ENCODE measurements at places on chromosomes 16 and 17.

DNA sequence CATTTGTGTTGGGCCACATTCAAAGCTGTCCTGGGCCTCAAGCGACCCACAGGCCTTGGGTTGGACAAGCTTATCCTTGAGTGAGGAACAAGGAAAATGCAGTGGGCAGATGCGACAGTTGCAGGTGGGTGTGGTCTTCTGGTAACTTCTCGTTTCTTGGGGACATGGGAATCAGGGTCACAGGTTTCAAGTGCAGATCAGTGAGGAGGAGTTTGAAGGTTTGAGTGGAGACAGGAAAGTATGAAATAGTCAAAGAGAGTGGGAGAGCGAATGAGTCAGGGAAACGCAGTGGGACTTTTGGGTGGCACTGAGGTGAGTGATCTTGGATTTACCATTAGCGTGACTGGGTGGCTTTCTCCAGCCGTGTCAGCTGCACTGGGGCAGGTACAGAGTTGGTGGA lies 15.4 kb upstream of the CCL22 start:
- no peak for DNase-seq

DNA sequence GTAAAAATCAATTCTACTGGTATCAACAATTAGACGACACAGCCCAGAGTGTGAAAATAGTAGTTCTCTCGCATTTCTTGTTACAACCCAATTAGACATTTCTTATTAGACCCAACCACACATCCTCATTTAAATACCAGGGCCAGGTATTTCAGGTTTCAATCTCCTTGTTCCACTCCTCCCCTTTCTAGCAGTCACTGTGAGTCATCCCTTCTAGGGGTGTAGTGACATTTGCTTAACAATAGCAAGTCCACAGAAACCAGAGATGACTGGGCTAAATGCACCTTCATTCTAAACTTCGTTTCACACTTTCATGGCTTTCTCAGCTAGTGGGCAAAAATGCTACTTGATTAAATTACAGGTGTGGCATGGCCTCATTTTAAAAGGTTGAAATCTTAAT lies 116.9 kb upstream of the CACNG3 start:
- no peak for DNase-seq

DNA sequence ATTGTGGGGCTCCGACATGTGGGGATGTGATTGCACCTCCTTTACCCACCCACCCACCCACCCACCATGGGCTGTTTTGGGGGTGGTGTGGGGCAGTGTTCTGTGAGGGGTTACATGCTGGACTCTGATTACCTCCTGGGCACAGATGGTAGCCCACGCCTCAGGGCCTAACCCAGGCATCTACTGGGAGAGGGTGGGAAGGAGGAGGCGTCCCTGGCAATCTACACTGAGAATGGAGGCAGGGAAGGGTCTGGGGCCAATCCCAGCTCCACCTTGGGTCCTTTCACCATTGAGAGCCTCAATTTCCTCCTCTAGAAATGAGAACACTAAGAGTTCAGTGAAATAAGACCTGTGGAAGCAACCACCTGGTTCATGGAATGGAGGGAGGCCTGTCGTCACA lies 11.7 kb upstream of the DOK4 start:
- no peak for DNase-seq

DNA sequence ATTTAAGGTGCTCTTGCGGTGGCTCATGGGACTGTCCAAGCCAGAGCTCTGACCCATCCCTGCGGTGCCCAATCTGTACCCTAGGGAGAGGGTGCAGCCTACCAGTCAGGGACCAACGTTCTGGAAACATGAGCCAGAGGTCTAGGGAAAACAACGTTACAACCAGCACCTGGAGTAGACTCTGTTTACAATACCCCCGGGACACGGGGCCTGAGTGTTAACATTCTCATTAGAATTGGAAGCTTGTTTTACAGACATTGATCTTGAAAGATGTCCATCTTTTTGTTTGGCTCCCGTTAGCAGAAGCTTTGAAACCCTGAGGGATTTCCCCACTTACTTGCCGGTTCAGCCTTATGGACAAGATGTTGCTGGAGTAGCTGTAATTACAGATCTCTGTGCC lies 6.9 kb downstream of the WIPI1 start:
- no peak for DNase-seq

GRCh38 chr17:77141846-77142449 lies 1.2 kb downstream of the SEC14L1 start:
- DNase-seq: no peak

GRCh38 chr17:48004983-48005382 lies 32.6 kb downstream of the COPZ2 start:
- no peak for DNase-seq

DNA sequence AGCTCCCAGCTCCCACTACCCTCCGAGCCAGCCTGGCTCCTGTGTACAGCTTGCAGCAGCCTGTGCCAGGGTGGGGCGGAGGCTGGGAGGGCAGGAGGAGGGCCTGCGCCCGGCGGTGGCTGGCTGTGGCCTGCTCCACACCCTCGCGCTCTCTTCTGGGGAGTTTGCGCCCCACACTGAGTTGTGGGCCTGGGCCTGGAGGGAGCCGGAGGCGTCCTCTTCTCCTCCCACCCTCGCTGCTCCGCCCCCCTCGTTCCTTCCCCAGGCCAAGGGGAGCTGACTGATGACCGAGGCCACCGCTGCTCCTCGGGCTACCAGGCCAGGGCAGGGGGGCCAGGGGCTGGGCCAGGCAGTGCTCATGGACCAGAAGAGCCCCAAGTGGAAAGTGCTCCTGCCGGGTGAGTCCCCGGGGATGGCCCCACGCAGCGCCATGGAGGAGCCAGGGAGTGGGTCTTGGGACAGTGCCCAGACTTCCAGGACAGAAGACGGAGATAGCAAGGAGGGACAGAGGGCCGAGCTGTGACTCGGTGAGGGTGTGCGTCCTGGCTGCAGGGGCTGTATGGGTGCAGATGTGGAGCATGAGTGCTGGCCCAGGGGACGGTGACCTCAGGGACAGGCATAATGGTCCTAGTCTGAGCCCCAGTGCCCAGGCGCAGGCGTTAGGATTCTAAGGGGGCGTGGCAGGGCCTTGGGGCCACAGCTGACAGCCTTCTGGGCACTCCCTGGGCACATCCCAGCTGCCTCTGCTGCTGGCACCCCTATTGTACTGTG lies 242.1 kb upstream of the GSE1 start:
- DNase-seq: no peak

DNA sequence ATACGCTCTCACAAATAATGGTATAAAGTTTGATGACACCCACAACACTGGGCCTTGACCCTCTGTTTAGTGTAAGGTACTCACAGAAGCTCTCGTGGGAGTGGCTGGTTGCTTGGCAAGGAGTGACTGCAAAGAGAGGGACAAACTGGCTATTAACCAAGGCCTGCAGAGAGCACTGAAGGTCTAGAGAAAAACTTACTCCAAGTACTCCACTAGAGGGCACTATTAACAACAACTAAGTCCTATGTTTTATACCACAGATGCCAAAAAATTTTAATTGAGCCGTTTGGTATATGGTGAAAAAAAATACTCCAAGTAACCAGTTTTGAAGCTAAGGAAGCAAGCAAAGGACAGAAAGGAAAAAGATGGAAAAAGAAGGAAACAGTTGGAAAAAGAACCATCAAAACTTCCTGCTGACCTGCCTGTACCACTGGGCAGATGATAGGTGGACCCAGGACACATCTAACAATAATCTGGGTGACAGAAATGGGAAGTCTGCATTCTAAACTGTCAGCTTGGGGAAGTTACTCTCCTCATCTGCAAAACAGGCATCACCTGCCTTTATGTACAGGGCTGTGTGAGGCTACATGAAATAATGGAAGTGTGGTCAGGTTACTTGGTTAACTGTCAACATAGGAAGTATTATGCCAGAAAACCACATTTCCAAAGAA lies 23.2 kb downstream of the DYNC1LI2 start:
- peak; percentile 78 for DNase-seq

DNA sequence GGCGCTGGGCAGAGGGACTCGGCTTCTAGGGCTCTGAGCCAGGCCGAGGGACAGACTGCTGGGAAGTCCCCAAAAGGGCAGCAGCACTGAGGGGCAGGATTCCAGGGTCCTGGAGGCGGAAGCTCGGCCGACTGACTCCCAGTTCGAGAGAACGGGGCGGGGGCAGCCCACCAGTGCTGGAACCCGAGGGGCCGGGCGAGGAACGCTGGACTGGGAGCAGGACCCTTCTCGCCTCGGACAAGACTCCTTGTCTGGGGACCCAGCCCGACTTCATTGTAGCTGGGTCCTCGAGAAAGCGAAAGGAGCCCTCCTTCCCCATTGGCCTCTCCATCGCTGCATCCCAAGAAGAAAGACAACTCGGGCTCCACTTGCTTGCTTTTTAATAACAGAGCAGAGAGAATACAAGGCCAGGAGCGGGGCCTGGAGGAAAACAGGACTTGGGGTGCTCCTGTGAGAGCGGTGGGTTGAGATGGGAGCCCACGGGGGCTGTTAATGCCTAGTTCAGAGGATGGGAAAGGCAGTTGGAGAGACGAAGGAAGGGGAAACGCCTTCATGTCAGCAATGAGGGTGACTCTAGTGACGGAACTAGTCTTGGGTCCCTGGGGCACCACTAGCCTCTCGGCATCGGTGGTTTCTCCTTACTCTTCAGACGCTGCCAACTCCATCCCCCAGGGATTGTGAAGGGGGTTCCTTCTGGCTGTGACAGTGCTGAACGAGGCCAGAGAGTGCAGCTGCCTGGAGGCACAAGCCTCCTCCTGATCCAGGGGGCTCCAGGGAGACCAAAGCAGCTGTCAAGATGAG lies 492 bp upstream of the CAMTA2 start:
- DNase-seq: no peak

- DNase-seq: no peak
Observed at GRCh38 chr17:4519361-4519788, 20.7 kb downstream of the SPNS2 start.

DNA sequence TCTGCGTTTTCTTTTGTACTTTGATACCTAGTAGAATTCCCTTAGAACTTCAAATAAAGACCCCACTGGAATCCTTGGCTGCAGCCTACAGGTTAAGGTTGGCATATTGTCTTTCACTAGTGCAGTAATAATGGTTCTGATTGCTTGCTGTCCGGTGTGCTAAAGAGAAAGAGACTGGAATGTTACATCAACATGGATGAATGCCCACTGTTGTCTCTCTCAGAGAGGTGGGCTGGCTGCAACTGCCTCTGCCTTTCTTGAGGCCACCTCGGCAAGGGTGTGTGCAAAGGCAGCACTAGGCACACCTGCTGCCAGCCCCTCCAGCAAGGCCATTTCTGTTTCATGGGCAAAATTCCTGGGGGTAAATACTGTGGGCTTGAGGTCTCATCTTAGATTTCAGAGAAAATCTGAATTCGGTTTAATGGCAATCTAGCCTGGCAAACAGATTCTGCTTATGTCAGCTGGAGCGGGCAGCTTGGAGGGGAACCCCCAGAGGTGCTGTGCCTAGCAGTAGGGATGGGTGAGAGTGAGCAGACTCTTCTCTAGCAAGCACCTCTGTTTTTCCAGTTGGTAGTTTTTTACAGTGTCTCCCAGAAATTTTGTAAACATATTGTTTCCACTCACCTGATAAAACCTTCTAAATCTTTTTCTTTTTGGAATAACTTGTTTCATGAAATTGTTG lies 54.0 kb downstream of the MRTFB start:
- no peak for DNase-seq

DNA sequence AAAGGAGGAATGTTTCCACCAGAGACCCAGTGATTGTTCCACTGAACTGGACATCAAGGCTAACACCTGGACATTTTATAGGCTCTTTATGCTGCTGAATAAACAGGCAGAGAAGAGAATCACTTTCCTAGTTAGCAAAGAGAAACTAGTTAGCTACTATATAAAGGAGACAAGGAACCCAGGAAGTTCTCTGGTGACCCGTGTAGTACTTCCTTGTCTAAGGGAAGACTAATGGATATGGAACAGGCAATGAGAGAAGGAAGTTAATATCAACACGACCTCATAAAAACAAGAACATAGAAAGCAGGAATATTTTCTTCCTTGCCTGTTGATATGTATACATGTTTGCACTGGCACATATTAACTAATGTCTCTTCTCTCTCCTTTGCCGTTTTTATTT lies 30.8 kb upstream of the RPL38 start:
- no peak for DNase-seq
